ENCODE measurements at places on chromosomes 11 and 22. TPM values are rescaled to one million over a fixed set of nuclear protein-coding genes. Genes with fewer than 3 reads are reported as not detected.
A peak's percentile ranks its signal among the peaks of the same experiment; 100 is the strongest.

GRCh38 chr11:64378335-64378880 lies 19.4 kb downstream of the RPS6KA4 start:
- H3K4me3 ChIP-seq: peak overlapping the region; percentile 39
- peaks cover 8% of the 10 kb centered on the region for H3K4me1 ChIP-seq
- H3K27ac ChIP-seq: no peak overlapping the region
- peak; percentile 95 for DNase-seq
- no peaks in the 10 kb centered on the region for H3K36me3 ChIP-seq
- no peaks in the 10 kb centered on the region for H3K27me3 ChIP-seq

DNA sequence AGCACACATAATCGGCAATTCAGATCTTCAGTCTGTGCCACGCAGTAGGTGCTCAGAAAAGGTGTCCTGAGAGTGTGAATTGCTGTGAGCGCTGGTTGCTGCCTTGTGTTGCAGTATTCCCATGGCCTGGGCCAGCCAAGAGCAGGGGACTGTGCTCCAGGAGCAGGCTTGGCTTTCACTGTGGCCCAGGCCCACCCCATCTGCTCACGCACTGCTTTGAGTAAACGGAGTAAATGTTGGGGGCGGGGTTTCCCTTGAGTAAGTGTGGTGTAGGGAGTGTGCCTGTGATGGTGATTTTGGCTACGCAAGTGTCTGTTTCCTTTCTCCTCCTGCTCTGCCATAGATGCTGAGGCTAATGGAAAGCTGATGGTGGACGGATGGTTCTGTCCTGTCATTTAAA lies 2.3 kb downstream of the CTTN start:
- peaks cover 25% of the 10 kb centered on the region for H3K4me1 ChIP-seq
- DNase-seq: peak; percentile 26
- peaks cover 18% of the 10 kb centered on the region for H3K36me3 ChIP-seq
- H3K27me3 ChIP-seq: no peaks in the 10 kb centered on the region
- H3K4me3 ChIP-seq: peak overlapping the region; percentile 83

- H3K4me3 ChIP-seq: no peak overlapping the region
- peaks cover 49% of the 10 kb centered on the region for H3K36me3 ChIP-seq
- peak; percentile 64 for DNase-seq
- H3K4me1 ChIP-seq: no peaks in the 10 kb centered on the region
Observed at GRCh38 chr22:49815641-49816091, 12.0 kb downstream of the BRD1 start.

HMOX1 gene
- 475 TPM for total RNA-seq

- H3K36me3 ChIP-seq: no peaks in the 10 kb centered on the region
- H3K27me3 ChIP-seq: no peaks in the 10 kb centered on the region
- no peak for DNase-seq
- H3K4me1 ChIP-seq: no peaks in the 10 kb centered on the region
Observed at GRCh38 chr11:6586434-6587359, 16.7 kb downstream of the RRP8 start.

OR51I2 gene
- not detected for total RNA-seq

PUS3 gene
- total RNA-seq: 14.1 TPM

MRGPRX4 gene
- total RNA-seq: not detected

- no peak for DNase-seq
- H3K27ac ChIP-seq: no peak overlapping the region
- no peaks in the 10 kb centered on the region for H3K4me1 ChIP-seq
- H3K36me3 ChIP-seq: no peaks in the 10 kb centered on the region
Observed at GRCh38 chr11:13051257-13051656, 42.1 kb downstream of the RASSF10 start.

DNA sequence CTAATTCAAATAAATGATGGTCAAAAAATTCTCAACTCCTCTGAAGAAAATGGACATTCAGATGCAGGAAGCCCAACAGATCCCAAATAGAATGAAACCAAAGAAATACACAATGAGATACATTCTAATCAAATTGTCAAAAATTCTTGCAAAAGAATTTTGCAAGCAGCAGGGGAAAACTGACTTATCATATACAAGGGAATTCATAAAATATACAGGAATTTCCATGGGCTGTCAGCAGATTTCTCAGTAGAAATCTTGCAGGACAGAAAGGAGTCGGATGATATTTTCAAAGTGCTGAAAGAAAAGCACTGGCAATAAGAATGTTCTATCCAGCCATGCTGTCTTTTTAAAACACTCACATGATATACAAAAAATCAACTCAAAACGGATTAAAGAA lies 194.6 kb upstream of the ZC3H12C start:
- H3K27me3 ChIP-seq: no peaks in the 10 kb centered on the region
- DNase-seq: no peak
- no peaks in the 10 kb centered on the region for H3K4me1 ChIP-seq
- H3K4me3 ChIP-seq: no peak overlapping the region
- no peak overlapping the region for H3K27ac ChIP-seq

- H3K27ac ChIP-seq: no peak overlapping the region
- peaks cover 14% of the 10 kb centered on the region for H3K27me3 ChIP-seq
- DNase-seq: peak; percentile 73
- H3K4me1 ChIP-seq: peaks cover 21% of the 10 kb centered on the region
- H3K36me3 ChIP-seq: peaks cover 16% of the 10 kb centered on the region
Observed at GRCh38 chr11:64285885-64286800, 495 bp downstream of the GPR137 start.

DNA sequence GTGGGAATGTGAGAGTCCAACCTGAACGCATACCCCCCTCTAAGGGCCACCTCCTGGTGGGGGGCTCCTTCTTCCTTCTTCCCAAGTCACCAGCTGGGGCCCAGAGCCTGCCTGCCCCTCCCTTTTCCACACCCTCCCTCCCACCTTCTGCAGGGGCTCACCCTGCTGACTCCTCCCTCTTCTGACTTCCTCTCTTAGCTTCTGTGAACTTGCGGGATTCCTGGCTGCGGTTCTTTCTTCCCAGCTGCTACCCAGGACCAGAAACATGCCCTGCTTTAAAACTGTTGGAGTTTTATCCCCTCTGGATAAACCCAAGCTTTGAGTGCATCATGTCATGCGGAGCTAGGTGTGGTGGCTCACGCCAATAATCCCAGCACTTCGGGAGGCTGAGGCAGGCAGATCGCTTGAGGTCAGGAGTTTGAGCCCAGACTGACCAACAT lies 10.2 kb downstream of the LRRC74B start:
- no peaks in the 10 kb centered on the region for H3K36me3 ChIP-seq
- no peak overlapping the region for H3K4me3 ChIP-seq
- peaks cover 12% of the 10 kb centered on the region for H3K27me3 ChIP-seq

DNA sequence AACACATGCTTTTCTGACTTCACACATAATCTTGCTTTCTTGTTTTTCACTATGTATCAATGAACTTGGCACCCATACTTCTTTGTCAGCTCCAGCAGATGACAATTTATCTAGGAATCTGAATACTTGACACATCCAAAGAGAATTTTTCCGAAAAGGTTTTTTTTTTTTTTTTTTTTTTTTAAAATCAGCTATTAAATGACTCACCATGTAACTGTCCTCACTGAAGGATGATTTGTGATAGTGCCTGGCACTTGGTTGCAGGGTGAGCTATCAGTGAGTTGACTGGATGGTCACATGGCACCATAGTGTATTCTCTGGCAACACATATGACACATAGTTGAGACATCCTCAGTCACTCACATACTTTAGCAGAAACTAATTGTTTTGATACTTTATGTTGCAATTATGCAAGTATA lies 133.4 kb upstream of the E2F8 start:
- no peaks in the 10 kb centered on the region for H3K36me3 ChIP-seq
- H3K27ac ChIP-seq: peak overlapping the region; percentile 49
- peaks cover 50% of the 10 kb centered on the region for H3K4me1 ChIP-seq
- peak; percentile 89 for DNase-seq
- H3K27me3 ChIP-seq: no peaks in the 10 kb centered on the region

DNA sequence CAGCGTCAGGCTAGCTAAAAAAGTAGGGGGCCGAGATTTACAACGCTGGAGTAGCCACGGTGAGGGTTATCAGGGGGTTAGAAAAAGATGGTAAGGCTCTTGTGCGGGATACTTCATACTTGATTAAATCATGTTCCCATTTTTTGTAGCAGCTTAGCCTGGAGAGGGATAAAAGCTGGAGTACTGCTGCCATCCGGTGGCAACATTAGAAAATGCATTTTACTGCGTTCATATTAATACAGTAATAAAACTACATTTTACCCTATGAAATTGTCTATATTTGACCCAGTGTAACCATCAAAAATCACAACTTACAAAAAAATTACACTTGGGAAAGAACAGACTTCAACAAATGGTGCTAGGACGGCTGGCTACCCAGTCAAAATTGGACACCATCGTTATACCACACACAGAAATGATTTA lies 17.3 kb downstream of the RPUSD4 start:
- no peaks in the 10 kb centered on the region for H3K27me3 ChIP-seq
- no peak overlapping the region for H3K4me3 ChIP-seq
- DNase-seq: peak; percentile 93
- no peak overlapping the region for H3K27ac ChIP-seq

DNA sequence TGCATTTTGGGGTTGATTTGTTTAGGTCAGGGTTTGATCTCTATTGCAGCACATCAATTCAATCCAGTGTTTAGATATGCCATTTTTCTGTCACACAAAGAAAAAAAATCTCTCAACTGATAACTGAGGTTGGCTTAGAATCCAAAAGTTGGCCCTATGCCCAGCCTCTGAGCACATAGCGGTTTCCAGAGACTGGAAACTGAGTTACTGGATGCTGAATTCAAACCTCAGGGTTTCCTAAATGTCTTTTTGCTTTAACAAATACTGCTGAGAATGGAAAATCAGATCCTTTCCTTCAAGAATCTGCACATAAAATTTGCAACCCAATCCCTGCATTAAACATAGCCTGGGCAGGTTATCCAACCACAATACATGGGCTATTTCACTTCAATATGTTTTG lies 4.0 kb downstream of the P4HA3 start:
- H3K27ac ChIP-seq: no peak overlapping the region

HOATZ gene
- not detected for total RNA-seq

DNA sequence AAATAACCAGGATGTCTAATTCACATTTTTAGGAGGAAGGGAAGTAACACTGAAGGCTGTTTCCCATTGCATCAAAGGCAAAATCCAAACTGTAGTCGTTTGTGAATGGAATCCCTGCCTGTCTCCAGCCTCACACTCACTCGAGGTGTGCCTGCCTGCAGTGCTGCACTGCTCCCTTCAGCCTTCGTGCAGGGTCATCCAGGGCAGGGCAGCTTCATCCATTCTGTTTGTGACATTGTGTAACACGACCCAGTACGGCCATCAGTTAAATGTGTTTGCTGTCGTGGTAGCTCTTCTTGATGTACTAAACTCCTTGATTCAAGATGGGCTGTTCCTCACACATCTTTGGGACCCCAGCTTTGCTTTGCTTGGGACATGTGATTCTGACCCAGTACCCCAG lies 34.3 kb downstream of the LDLRAD3 start:
- no peaks in the 10 kb centered on the region for H3K27me3 ChIP-seq
- no peak overlapping the region for H3K4me3 ChIP-seq
- DNase-seq: peak; percentile 78
- peaks cover 17% of the 10 kb centered on the region for H3K4me1 ChIP-seq
- no peaks in the 10 kb centered on the region for H3K36me3 ChIP-seq
- H3K27ac ChIP-seq: no peak overlapping the region

CCDC157 gene
- 2.9 TPM for total RNA-seq

DNA sequence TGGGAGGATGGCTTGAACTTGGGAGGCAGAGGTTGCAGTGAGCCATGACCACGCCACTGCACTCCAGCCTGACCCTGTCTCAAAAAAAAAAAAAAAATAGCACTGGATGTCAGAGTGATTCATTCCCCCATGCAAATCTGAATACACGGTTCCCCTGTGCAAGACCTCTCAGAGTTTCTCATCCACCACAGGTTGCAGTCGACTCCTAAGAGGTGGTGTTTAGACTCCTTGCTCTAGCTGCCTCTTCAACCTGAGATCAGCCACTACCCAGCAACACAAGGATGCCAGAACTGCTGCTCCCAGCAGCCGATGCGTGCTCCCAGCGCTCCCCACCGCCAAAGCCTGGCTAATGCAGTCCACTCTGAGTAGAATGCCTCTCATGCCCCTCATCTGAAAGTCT lies 97.5 kb downstream of the PARVA start:
- H3K27me3 ChIP-seq: no peaks in the 10 kb centered on the region
- peaks cover 5% of the 10 kb centered on the region for H3K4me1 ChIP-seq
- H3K4me3 ChIP-seq: no peak overlapping the region
- H3K27ac ChIP-seq: no peak overlapping the region
- peaks cover 59% of the 10 kb centered on the region for H3K36me3 ChIP-seq
- no peak for DNase-seq

- no peaks in the 10 kb centered on the region for H3K4me1 ChIP-seq
- no peak overlapping the region for H3K4me3 ChIP-seq
- H3K27ac ChIP-seq: no peak overlapping the region
- H3K36me3 ChIP-seq: peaks cover 74% of the 10 kb centered on the region
- H3K27me3 ChIP-seq: no peaks in the 10 kb centered on the region
Observed at GRCh38 chr22:27896245-27896644, 22.8 kb downstream of the PITPNB start.

GRCh38 chr11:35090125-35090524 lies 48.8 kb upstream of the CD44 start:
- H3K27ac ChIP-seq: no peak overlapping the region
- H3K4me3 ChIP-seq: no peak overlapping the region
- H3K4me1 ChIP-seq: peaks cover 12% of the 10 kb centered on the region
- no peaks in the 10 kb centered on the region for H3K36me3 ChIP-seq
- no peak for DNase-seq

DNA sequence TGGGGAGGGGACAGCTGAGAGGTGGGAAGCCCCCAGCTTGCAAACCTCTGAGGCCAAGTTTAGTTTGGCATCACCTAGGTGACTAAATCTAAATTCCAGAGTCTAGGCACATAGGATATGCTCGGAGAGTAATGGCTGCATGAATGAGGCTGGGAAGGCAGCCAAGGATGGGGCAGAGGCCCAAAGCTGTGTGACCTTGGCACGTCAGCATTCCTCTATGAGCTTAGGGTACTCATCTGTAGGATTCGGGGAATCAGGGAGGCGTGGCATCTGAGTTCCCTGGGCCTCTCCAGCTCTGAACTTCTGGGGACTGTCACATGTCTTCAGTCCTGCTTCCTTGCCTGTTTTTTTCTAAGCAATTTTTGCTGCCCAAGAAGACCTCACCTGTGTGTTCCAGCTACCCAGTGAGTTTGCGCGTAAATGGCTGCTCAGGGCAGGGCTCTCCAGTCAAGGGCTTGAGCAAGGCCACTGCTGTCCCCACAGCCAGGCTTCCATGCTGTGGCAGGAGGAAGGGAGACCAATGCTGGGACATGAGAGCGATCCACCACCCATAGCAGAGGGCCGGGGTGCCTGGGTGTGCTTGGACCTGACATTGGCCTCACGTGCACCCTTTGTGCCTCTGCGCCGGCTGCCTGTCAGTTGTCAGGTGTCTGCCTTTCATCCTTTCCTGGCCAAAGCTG lies 13.9 kb downstream of the DAGLA start:
- H3K27me3 ChIP-seq: no peaks in the 10 kb centered on the region
- H3K4me3 ChIP-seq: no peak overlapping the region
- peaks cover 20% of the 10 kb centered on the region for H3K4me1 ChIP-seq
- H3K27ac ChIP-seq: no peak overlapping the region
- no peaks in the 10 kb centered on the region for H3K36me3 ChIP-seq
- peak; percentile 80 for DNase-seq

GRCh38 chr11:71135112-71135511 lies 117.3 kb downstream of the SHANK2 start:
- H3K27me3 ChIP-seq: peaks cover 9% of the 10 kb centered on the region
- H3K27ac ChIP-seq: no peak overlapping the region
- no peak for DNase-seq

MS4A8 gene
- not detected for total RNA-seq
